ENCODE measurements at places on chromosomes 1 and 21.
A peak's percentile ranks its signal among the peaks of the same experiment; 100 is the strongest.

- DNase-seq: no peak
Measured at GRCh38 chr21:44992608-44993031, 52.8 kb downstream of the SLX9 start.

- no peak for DNase-seq
Measured at GRCh38 chr1:21261551-21262292, 28.5 kb downstream of the ECE1 start.

- peak; percentile 63 for DNase-seq
Measured at GRCh38 chr1:226738995-226739695, at the start of gene ITPKB. TSS of gene ITPKB (minus strand) at chr1:226739282. CDS start at chr1:226737458, 1,824 bp downstream.

DNA sequence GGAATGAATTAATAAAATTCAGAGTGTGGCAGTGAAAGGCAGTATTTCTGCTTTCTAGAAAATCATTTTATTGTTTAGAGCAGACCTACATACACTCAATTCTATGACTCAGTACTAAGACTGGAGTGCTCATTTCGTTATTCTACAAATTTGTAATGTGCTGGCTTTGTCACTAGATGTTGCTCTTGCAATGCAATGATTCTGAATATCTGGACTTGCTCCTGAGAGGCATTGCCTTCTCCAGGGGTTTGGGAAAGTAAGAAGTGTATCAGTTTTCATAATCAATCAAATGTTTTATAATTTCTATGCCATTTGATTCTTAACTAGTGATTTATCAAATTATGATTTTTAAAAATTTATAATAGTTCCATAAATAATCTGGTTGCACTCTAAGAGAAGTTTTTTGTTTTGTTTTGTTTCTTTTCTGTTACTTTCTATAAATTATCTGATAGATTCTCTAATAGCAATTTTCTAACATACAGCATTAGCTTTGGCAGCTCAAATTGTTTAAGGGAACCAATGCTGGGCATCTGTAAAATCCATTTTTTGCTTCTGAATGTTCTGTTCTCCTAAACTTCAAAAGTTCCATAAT is 280.5 kb upstream of the SGIP1 start:
- no peak for DNase-seq

- DNase-seq: no peak
Measured at GRCh38 chr1:70635868-70636267, 224.8 kb downstream of the CTH start.

DNA sequence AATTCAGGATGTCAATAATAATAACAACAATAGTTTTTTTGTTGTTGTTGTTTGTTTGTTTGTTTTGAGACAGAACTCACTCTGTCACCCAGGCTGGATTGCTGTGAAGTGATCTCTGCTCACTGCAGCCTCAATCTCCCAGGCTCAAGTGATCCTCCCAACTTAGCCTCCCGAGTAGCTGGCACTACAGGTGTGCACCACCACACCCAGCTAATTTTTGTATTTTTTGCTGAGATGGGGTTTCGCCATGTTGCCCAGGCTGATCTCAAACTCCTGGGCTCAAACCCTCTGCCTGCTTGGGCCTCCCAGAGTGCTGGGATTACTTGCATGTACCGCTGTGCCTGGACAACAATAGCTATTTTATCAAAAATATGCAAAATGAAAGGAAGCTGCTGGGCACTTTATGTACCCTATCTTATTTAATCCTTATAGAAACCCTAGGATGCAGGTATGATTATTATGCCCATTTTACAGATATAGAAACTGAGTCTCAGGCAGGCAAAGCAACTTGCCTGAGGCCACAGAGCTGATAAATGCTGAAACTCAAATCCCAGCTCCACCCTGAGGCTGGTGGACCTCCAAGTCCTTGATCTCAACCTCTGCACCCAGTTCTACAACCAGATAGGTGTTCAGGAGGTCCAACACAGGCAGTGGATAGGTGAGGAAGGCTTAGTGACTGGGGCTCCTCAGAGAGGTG is 57.4 kb upstream of the CTPS1 start:
- no peak for DNase-seq

DNA sequence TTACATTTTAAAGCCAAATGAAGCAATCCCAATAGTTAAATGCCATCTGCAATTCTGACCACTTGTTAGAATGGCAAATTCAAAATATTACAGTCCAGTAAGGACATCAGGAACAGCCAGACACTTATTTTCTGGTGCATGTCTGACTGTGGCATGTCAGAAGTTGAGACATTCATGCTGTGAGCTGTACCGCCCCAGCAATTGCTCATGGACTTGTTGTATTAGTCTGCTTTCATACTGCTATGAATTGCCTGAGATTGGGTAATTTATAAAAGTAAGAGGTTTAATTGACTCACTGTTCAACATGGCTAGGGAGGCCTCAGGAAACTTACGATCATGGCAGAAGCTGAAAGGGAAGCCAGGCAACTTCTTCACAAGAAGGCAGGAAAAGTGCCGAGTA is 19.1 kb downstream of the DDAH1 start:
- DNase-seq: no peak

DNA sequence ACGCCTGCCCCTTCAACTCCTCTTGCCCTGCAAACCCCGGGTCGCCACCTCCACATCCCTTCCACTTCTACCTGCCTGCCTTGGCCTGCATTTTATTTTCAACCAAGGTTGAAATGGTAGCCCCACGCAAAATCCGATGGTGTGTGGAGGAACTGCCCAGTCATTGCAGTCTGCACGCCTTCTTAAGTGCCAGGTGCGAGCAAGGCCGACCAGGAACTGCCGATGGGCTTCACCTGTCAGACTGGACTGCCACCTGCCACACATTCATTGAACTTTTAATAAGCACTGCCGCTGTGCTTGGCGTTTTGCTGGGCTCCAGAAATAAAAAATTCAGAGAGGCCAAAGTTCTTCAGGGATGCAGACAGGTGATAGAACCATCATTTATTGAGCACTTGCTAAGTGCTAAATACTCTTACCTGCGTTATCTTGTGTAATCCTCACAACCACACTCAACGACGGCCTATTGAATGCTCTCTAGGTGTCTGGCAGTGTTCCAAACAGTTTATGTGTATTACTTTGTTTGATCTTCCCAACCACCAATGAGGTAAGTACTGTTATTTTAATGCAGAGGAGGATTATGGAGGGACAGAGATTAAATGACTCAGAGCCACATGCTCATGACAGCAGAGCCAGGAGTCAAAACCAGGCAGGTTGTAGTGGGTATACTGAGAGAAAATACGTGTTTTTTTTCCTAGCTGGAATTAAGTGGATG is 36.2 kb downstream of the CACHD1 start:
- no peak for DNase-seq

- DNase-seq: no peak
Measured at GRCh38 chr1:206606867-206607266, 5.4 kb downstream of the EIF2D start.

GRCh38 chr1:97907886-97908285 is 12.9 kb downstream of the DPYD start:
- no peak for DNase-seq

GRCh38 chr1:17233675-17234320 is 15.1 kb upstream of the PADI3 start:
- no peak for DNase-seq

DNA sequence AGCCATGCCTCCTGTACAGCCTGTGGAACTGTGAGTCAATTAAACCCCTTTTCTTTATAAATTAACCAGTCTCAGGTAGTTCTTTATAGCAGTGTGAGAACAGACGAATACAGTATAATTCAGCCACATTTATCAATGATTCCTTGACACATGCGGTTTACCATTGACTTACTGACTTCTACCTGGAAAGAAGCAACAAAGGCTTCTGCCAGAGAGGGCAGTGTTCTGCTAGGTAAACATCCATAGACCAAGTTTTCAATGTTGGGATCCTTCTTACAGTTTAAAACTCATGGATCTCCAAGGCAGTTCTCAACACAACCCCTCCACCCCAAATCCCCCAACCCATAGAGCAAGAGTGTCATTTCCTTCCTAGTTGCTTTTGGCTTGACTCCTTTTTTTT is 150.6 kb downstream of the ZNF648 start:
- no peak for DNase-seq

GRCh38 chr1:187471555-187471954 is 642.8 kb downstream of the PLA2G4A start:
- DNase-seq: no peak

GRCh38 chr1:3664700-3665375 is 12.5 kb downstream of the TP73 start:
- no peak for DNase-seq

DNA sequence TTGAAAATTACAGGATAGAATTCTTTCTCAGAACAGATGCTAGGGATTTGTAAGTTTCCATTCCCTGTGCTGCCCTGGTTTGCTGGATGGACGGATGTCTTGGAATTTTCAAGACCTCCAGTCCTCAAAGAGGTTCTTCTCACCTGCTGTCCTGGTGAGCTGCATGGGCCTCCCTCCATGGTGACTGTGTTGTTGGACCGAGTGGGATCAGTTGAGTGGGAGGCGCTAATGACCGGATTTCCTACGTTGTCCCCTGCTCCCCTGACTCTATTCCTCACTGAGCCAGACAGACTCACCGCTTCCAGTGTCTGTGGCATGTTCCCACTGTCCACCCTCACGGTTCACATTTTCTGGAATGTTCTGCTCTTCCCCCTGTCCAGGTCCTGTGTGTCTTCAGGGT is 229.8 kb downstream of the CAMTA1 start:
- DNase-seq: no peak

- DNase-seq: no peak
Measured at GRCh38 chr1:37978541-37978940, 11.3 kb downstream of the SF3A3 start.

GRCh38 chr1:235802573-235803346 is 63.9 kb downstream of the LYST start:
- DNase-seq: no peak

GRCh38 chr1:66355756-66356155 is 178.2 kb upstream of the SGIP1 start:
- no peak for DNase-seq
